ENCODE measurements at places on chromosomes 5 and 9. TPM values are rescaled to one million over a fixed set of nuclear protein-coding genes. Genes with fewer than 3 reads are reported as not detected.

ADAMTS12 gene
- total RNA-seq: 4.1 TPM

CD274 gene
- 6.6 TPM for total RNA-seq

HRH2 gene
- 1.1 TPM for total RNA-seq

IL9 gene
- total RNA-seq: not detected

SLC45A2 gene
- not detected for total RNA-seq
